Smooth muscle cell of trachea (primary cell): ENCODE measurements at places on chromosomes 7 and 10. TPM values are rescaled to one million over a fixed set of nuclear protein-coding genes. Genes with fewer than 3 reads are reported as not detected.

Gene WEE2
- total RNA-seq, result 0.33 TPM in 1 of 2 replicates, not detected in the other

Gene RASA4
- 6.5 and 7.4 TPM in 2 replicates for total RNA-seq

Gene PRKAG2
- total RNA-seq, result 10.5 and 13.9 TPM in 2 replicates

Gene HHEX
- 8.7 and 8.8 TPM in 2 replicates for total RNA-seq

Gene TMEM178B
- under 0.01 TPM in 1 of 2 replicates, not detected in the other for total RNA-seq

Gene TMEM213
- total RNA-seq, result not detected in 2 replicates
